Hepatocyte (in vitro differentiated cells): ENCODE measurements at places on chromosomes 2 and 18. TPM values are rescaled to one million over a fixed set of nuclear protein-coding genes. Genes with fewer than 3 reads are reported as not detected.

GRCh38 chr2:224793946-224794345 is 77.8 kb upstream of the CCDC195 start:
- no peak for DNase-seq

The ESPNL gene
- total RNA-seq = 0.27 and 0.36 TPM in 2 replicates

The SMIM21 gene
- total RNA-seq = not detected in 2 replicates

- DNase-seq = no peak
Observed at GRCh38 chr18:59802031-59802430, 97.8 kb upstream of the PMAIP1 start.

DNA sequence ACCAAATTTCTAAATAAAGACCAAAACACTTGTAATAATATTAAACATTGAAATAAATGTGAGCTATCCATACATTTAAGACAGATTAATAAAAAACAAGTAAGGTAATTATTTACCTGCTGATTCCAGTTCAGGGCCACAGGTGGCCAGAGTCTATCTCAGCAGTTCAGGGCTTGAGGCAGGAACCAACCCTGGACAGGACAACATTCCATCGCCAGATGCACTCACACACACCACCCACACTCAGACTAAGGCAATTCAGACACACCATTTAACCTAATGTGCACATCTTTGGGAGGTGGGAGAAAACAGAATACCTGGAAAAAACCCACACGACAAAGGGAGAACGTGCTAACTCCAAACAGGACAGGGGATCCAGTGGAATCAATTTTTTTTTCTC is 14.1 kb upstream of the WDSUB1 start:
- no peak for DNase-seq

- no peak for DNase-seq
Observed at GRCh38 chr2:173567493-173567892, 212.8 kb downstream of the CDCA7 start.

DNA sequence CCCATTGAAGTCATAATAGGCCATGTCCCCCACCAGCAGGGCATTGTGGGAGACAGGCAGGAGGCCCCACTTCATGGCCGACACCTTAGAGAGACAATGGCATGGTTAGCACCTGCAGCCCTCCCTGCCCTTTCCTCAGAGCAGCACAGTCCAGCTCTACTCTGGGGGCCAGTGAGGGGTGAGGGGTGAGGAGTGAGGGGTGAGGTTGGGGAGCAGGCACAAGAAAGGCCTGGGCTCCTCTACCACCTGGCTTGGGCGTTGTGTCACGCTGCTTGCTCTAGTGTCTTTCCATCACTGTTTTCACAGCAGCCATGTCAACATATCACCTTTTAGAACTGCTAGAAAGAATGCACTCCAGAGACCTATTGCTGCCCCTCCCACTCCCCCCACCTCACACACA is 77.2 kb downstream of the ADD2 start:
- no peak for DNase-seq

- DNase-seq = no peak
Observed at GRCh38 chr18:38789141-38789540, 1223.5 kb upstream of the CELF4 start.

DNA sequence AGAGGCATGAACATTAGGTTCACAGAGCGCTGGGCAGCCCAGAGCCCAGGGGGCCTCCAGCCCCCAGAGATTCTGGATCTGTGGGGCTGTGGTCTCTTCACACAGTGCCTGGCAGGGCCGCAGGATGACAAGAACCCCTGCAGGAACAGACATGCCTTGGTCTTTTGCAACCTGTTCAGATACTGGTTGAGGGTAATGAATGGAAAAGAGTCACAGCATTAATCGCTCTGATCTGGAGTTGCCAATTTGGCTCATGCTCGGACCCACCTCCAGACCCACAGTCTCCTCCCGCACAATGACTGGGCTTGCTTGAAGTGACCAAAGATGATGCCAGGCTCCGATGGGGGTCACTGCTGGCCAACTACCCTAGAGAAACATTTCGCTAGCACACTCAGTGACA is 229.4 kb upstream of the SMAD2 start:
- no peak for DNase-seq

The FN1 gene
- 2,129 and 3,020 TPM in 2 replicates for total RNA-seq

GRCh38 chr2:29426354-29426753 is 311.1 kb downstream of the CLIP4 start:
- DNase-seq = no peak

DNA sequence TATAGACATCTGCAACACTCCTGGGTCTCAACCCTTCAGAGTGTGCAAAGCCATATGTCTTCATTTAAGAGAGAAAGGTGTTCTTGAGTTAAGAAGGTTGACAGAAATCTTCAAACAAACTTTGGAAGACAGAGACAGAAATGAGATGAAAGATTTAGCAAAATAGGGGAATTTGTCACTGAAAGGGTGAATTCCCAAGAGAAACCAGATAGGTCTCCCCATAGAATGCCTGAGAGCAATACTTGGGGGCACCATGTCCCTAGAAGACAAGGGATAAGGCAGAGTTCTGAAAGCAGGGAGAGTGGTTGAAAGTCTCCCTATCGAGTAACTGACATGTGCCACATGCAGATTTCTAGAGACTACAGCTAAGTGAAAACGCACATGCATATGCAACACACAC is 50.0 kb downstream of the AP1S3 start:
- no peak for DNase-seq

GRCh38 chr2:162211732-162212131 is 31.5 kb downstream of the FAP start:
- no peak for DNase-seq

- DNase-seq = no peak
Observed at GRCh38 chr2:66303471-66303870, 131.5 kb upstream of the MEIS1 start.

DNA sequence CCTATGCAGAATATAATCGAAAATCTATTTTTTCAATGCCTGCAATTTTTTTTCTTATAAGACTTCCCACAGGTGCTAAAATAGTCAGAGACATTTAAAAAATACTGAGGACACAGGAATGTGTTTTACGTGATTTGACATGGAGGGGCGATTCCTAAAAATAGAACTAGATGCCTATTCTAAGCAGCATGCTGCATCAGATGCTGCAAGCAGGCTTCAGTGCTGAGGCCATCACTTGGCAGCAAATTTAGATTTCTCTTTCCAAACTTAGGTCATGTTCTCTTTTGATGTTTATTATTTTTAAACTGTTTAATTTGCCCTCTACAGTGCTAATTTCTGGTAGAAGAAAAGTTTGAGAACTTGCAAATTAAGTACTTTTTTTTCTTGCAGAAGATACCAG is 43.7 kb upstream of the NCK2 start:
- DNase-seq = no peak

The NT5C1B gene
- total RNA-seq = not detected in 2 replicates

DNA sequence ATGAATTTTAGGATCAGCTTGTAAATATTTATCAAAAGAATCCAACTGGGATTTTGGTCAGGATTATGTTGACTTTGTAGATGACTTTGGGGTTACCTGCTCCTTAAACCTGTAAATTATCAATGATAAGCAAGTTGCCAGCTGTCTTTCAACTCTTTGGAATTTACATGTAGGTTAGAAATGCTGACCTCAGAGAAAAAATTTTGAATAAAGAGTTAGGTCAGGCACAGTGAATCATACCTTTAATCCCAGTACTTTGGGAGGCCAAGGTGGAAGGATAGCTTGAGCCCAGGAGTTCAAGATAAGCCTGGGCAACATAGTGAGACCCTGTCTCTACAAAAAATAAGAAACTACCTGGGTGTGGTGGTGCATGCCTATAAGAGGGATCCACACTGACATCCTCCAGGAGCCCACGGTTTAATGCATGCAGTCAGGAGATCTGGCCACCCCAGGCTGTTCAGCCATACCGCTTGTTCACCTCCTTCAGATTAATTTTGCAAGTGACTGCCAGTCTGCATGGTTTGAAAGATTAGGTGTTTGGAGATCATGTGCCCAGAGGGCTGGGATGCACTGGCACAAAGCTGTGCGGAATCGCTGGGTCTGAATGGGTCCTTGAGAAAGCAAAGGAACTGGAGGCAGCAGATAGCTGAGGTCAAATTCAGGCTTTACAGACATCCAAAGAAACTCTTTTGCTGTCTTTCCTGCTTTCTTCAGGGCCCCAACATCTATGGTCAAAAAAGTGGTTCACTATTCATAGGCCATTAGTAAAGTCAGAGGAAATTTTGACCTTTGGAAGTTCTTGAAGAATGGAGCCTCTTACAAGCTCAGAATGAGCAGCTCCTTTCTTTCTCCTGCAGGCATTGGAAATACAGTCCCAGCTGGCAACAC is 83.4 kb upstream of the TXNDC2 start:
- no peak for DNase-seq

DNA sequence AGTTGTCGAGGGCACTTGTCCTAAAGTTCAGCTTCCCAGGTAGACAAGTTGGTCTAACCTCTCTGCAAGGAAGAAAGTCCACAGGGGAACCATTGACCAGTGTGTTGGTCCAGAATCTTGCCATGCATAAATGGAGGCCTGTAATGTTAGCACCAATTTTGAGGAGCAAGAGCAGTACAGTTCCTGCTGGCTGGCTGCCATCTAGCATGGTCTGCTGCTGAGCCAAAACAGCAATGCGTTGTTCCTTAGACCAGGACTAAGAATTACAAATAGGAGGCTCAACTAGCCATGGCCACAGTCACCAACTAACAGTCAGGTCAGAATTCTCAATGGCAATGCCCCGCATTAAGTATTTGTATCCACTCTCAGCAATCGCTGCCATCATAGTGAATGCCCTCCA is 72.8 kb upstream of the WIPF1 start:
- DNase-seq = no peak

The SLC20A1 gene
- total RNA-seq = 106 and 135 TPM in 2 replicates

GRCh38 chr2:180707175-180707883 is 273.1 kb upstream of the UBE2E3 start:
- DNase-seq = no peak

The HAAO gene
- total RNA-seq = 18.1 and 22.0 TPM in 2 replicates

- no peak for DNase-seq
Observed at GRCh38 chr2:47799031-47799609, 16.2 kb downstream of the MSH6 start.

The HOXD13 gene
- 33.9 and 37.2 TPM in 2 replicates for total RNA-seq

- peak; percentile 57 for DNase-seq
Observed at GRCh38 chr2:175251425-175252041, 70.0 kb upstream of the ATP5MC3 start.

The IL37 gene
- not detected in 2 replicates for total RNA-seq

GRCh38 chr2:197669077-197669476 is 6.3 kb downstream of the RFTN2 start:
- DNase-seq = no peak

The DYNC1I2 gene
- 116 and 122 TPM in 2 replicates for total RNA-seq

DNA sequence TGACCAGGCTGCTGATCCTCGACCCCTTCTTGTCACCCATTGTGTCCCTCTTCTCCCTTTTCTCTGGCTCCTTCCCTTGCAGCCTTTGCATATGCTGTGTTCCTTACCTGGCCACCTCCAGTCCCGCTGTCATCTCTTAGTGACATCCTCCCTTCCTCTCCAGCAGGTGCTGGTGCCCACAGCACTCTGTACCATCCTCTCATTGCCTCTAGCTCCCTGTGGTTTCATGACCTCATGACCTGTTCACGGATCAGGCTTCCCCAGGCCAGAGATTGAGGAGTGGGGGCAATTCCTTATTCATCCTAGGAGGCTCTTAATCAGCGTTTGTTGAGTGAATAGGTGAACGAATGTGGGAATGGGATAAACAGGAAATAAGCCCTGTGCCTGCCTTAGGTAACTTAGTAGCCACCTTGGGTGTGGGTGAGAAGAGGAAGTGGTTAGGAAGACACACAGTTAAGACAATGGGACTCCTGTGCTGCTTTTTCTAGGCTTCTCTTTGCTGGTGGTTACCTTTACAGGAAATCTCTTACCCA is 35.5 kb downstream of the ITGA6 start:
- no peak for DNase-seq

- no peak for DNase-seq
Observed at GRCh38 chr2:112184121-112184520, 45.9 kb downstream of the FBLN7 start.

The SPHKAP gene
- total RNA-seq = 0.28 and 0.33 TPM in 2 replicates
